Femur (tissue), 1 donor: ENCODE measurements at places on chromosomes 16 and 17.
A peak's percentile ranks its signal among the peaks of the same experiment; 100 is the strongest.

DNA sequence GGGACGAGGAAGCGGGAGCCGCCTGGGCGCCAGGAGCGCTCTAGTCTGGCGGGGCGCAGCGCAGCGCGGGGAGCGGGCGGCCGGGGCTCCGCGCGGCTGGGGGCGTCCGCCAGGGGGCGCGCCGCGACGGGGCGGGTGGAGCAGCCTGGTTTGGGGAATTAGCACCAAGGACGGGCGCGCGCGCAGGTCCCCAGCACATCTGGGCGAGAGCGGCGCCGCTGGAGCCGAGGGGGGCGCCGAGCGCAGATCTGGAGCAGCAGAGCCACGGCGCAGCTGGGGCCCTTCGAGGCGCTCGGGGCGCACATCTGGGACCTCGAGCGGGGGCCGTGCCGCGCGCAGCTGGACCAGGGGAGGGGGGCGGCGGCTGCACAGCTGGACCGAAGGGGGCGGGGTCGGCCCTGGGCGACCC lies at the start of gene NXPH3:
Gene NXPH3, plus strand, starts transcription at position 193 of the 409 bp plus-strand sequence. CDS start 349 bp downstream, outside the sequence.
- peak; percentile 70 for DNase-seq

- DNase-seq: no peak
Observed at GRCh38 chr16:84957192-84957591, 54.1 kb downstream of the ZDHHC7 start.

DNA sequence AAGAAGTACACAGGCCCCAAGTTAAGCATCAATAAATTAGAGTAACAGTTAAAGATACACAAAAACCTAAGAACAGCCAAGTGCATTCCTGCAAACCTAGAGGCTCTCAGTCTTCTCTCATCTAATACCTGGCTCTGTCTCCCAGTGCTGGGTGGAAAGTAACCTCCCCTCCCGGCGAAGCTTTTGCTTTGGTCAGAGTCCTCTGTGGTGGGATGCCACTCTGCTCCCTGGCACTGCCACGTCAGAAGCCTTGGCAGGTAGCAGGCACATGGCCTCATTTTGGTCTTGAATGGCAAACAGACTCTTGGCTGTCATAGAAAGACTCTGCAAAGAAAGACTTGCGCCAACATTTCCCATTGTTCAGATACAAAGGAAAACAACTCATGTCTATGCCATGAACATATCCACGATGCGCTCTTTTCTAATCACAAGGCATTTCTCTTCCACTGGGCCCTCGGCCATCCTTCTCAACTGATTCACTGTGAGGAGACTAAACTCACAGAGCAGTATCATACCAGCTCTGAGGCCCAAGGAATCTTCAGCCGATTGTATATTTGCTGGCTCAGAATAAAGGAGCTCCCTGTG lies 21.2 kb downstream of the MTHFSD start:
- no peak for DNase-seq

DNA sequence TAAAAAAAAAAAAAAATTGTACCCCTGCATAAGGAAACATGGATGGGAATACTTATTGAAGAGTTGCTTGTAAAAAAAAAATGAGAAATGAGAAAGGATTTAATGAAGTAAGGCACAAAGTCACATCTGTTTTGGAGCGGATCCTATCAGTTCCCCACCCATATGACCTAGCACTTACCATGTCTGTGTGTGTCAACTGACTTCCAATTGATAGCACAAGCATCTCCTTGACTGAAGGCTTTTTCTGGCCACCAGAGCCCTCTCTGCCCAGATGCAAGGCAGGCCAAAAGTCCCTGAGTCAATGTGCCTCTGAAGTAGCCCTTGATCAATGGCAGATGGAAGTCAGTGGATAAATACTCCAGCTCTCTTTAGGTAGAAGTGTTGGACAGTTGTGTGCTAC lies 13.4 kb upstream of the NLK start:
- no peak for DNase-seq

DNA sequence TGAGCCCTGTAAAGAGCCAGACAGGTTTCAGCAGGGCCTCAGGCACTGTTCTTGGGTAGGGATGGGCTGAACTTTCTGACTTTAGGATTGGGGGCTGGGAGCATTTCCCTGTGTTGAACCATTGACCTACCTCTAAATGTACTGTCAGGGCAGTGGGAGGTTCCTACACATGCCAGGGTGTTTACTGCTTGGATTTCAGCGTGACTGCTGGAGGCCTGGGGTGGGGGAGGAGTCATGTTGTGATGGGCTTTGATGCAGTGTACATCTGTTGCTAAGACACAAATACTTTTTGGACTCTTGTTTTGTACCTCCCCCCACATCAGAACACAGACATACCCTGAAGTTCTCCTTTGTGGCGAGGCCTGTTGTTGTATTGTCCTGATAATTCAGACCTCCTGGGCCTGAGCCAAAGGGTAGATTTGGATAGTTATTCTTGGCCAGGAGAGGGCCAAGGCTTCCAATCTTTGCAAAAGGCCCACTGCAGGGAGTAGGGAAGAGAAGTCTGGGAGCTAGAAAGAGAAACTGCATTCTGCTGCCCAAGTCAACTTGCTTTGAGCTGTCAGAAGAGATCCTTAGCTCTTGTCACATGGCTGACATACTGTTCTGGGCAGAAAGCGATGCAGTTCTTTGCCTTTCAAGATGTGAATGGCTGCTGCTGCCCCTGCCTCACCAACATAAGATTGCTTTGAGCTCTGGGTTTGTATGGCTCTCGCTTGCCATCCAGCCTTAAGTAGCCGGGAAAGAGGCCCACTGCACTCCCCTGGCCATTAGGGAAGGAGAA lies 3.7 kb downstream of the NFE2L1 start:
- DNase-seq: peak; percentile 84

DNA sequence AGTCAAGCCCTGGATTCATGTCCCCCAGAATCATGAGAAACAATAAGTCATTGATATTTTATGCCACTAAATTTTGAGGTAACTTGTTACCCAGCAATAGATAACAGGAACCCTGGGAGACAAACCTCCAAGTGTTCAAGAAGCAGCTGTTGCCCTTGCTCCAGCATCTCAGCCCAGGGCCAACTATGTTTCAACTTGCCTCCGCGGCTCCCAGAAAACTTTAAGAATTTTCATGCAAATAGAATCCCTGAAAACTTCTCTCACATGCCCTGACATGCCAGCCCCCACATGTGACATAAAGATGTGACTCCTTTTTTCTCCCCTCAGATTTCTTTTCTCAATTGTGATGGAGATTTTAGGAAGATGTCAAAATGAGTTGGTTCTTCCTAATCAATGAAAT lies 22.8 kb downstream of the LYRM9 start:
- DNase-seq: no peak
